Left ventricle myocardium superior (tissue), 1 donor: ENCODE measurements at places on chromosomes 11 and 22. TPM values are rescaled to one million over a fixed set of nuclear protein-coding genes. Genes with fewer than 3 reads are reported as not detected.

DNA sequence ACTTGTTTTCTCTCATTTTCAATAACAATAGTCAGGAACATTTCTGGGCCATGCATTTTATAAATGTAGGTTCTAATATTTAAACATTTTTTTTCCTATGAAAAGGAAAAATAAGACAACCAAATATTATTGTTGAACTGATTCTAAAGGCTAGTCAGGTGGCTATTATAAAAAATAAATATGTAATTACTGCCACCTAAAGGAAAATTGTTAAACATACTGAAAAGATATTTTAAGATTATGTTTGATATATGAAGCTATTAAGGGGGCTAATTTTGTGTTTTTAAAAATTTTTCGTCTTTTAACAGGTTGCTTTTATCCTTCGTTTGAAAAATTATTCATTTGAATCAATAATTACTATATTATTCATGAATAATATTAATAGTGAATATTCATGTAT lies 62.2 kb upstream of the FDX1 start:
- no peak for DNase-seq

Gene SYT7
- total RNA-seq: 32.5 TPM

Gene SPTBN2
- 1.1 TPM for total RNA-seq

- no peak for DNase-seq
Measured at GRCh38 chr11:94196363-94196762, 67.7 kb downstream of the PANX1 start.

GRCh38 chr11:43975629-43976028 lies 33.2 kb downstream of the C11orf96 start:
- no peak for DNase-seq

- DNase-seq: peak; percentile 70
Measured at GRCh38 chr11:66317723-66318599, 1.1 kb upstream of the CD248 start.
